Testis (tissue), 5 donors: ENCODE measurements at places on chromosomes 16 and 17.

DNA sequence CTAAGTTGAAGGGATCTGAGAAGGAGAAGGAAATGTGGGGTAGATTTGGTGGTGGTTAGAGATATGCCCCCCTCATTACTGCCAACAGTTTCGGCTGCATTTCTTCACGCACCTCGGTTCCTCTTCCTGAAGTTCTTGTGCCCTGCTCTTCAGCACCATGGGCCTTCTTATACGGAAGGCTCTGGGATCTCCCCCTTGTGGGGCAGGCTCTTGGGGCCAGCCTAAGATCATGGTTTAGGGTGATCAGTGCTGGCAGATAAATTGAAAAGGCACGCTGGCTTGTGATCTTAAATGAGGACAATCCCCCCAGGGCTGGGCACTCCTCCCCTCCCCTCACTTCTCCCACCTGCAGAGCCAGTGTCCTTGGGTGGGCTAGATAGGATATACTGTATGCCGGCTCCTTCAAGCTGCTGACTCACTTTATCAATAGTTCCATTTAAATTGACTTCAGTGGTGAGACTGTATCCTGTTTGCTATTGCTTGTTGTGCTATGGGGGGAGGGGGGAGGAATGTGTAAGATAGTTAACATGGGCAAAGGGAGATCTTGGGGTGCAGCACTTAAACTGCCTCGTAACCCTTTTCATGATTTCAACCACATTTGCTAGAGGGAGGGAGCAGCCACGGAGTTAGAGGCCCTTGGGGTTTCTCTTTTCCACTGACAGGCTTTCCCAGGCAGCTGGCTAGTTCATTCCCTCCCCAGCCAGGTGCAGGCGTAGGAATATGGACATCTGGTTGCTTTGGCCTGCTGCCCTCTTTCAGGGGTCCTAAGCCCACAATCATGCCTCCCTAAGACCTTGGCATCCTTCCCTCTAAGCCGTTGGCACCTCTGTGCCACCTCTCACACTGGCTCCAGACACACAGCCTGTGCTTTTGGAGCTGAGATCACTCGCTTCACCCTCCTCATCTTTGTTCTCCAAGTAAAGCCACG lies 28.3 kb downstream of the STH start:
- DNase-seq, result no peak

DNA sequence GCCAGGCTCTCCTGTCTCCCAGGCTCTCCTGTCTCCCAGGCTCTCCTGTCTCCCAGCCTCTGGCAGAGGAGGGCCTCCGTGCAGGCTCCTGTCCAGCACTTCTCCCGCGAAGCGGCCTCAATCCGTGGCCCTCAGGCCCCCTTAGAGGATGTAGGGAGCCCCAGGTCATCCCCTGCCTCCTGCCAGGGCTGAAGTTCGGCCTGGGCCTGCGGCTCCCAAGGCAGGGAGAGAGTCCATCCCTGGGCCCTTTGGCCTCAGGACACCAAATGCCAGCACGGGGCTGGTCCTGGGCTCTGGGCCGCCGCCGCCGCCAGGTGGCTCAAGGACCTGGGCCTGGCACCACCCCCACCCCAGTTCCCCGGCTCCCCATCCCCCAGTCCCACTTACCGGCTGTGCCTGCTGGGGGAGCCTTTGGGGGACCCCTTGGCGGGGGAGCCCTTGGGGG lies 370 bp downstream of the EVPL start:
- no peak for DNase-seq

DNA sequence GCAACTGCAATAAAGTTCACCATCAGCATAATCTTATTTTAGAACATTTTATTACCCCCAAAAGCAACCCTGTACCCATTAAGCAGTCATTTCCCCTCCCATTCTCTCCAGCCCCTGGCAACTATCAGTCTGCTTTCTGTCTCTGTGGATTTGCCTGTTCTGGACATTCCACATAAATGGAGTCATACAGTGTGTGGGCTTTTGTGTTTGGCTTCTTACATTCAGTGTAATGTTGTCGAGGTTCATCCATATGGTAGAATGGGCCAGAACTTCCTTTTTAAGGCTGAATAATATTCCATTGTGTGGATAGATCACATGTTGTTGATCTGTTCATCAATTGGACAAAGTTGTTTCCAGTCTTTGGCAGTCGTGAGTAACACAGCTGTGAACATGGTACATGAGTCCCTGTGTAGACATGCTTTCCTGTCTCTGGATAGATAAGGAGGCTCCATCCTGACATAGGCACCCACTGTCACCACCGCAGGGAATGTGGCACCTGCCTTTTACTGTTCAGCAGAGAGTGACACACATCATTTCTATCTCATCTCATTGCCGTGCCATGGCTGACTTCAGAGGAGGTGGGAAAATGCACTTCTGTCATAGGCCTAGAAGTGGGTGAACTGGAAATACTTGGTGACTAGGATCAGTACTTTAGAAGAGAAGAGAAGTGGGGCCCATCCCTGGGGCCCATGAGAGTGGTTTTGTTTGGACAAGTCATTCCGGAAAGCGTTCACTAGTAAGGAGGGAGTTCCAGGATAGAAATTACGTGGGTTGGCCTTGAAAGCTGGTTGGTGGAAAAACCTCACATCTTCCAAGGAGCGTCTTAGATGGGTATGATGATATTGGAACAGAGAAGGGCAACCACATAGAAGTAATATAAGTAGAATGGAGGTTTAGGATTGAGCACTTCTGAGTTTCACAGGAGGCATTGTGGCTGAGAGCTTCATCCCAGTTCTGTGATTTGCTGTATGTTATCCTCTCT lies 25.8 kb downstream of the EPN2 start:
- DNase-seq, result no peak

GRCh38 chr16:30519120-30520049 lies 7.0 kb downstream of the ZNF768 start:
- DNase-seq, result no peak

GRCh38 chr16:12674071-12674470 lies 129.6 kb downstream of the CPPED1 start:
- no peak for DNase-seq

GRCh38 chr17:75881678-75882454 lies 3.5 kb upstream of the TRIM47 start:
- no peak for DNase-seq

DNA sequence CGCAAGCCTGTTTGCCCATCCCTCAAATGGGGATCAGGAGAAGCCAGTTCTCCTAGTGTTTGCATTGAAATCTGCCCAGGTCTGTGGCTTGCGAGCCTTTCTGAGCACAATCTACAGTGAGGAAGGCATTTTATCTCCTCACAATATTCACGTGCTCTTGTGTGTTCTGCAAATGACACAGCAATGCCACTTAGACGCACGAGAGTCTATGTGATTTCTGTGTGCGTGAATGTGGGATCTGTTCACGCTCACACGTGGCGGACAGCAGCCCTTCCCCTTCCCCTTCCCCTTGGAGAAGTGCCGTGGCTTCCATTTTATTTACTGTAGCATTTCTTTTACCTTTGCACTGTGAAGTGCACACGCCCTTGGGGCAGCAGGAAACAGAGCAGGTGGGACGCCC lies 17.7 kb upstream of the CBFA2T3 start:
- DNase-seq, result no peak

GRCh38 chr17:31875081-31875480 lies 16.0 kb upstream of the COPRS start:
- no peak for DNase-seq

DNA sequence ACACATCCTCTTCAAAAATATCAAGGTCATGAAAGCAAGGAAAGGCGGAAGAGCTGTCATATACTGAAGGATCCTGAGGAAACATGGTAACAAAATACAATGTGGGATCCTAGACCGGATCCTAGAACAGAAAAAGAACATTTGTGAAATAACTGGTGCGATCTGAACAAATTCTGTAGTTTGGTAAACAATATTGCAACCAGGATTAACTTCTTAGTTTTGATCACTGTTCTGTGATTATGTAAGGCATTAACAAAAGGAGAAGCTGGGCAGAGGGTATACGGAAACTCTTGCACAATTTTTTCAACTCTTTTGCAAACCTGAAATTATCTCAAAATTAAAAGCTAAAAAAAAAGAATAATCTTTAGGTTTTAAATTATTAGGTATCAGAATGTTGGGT lies 109.7 kb downstream of the TRIM37 start:
- DNase-seq, result no peak

DNA sequence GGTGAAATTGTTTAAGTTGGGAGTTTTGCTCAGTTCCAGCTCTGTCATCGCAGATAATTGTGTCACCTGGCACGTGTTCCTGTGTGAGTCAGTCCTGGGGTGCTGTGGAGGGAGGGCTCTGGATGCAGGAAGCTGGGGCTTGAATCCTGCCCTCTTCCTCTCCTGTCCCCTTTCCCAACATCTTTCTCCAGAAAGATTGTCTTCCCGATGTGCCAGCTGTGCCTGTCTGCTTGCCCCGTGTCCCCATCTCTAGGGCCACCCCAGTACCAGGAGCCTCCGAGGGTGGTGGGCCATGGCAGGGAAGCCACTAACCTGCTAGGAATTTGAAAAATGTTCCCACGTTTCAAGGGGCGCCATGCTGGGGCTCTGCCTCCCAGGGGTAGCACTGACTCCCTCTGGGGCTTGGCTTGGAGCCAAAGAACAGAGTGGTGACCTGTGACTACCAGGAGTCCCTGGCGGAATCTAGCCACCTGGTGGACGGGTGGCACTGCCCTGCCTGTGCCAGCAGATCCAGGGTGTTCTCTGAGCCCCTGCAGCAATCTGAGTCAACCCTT lies 198.1 kb downstream of the ENGASE start:
- no peak for DNase-seq

DNA sequence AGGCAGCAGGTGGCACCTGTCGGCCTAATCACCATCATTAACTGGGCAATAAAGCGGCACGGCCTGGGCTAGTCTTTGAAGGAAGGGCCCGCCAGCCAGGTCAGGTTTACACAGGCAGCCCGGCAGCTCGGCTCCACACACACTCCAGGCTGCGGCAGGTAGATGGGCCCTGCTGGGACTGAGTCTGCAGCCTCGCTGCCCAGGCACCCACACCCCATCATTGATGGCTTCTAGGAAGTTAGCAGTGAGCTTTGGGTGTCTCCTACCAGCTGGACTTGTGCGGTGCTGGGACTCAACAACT lies 6.8 kb upstream of the FOXN1 start:
- DNase-seq, result no peak

DNA sequence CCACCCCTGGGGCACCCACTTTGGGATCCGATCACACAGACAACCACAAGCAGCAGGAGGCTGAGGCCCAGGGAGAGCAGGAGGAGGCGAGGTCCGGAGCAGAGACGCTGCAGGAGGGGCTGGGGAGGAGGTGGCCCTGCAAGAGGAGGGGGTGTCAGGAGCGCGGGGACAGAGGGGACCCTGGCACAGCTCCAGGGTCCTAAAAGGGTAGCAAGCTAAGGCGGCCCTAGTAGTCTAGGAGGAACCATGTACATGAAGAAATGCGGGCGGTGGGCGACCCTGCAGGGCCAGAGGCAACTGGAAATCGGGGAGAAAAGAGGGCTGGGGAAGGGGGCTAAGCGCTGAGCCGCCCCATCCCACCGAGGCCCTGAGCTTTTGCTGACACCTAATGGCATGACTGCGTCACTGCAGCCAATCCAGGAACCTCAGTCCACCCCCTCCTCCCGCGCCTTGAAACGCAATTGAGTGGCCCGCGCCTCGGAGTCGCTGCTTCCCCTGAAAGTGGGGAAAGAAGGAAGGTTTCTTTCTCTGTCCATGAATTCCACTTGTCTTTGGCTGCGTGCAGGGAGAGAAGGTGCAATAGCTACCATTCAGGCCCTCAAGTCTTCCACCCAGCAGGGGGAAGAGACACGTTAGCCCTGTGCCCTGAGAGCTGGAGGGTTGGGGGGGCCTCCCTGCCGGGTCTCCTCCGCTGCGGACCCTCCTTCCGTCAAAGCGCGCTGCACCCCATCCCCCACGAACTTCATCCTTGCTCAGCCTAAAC lies 1.8 kb downstream of the ASGR1 start:
- peak; percentile 83 for DNase-seq

- DNase-seq, result no peak
These were observed 258.1 kb upstream of the SALL1 start for GRCh38 chr16:51409001-51409675.

- no peak for DNase-seq
These were observed 3.7 kb downstream of the ZNF597 start for GRCh38 chr16:3439637-3440036.

DNA sequence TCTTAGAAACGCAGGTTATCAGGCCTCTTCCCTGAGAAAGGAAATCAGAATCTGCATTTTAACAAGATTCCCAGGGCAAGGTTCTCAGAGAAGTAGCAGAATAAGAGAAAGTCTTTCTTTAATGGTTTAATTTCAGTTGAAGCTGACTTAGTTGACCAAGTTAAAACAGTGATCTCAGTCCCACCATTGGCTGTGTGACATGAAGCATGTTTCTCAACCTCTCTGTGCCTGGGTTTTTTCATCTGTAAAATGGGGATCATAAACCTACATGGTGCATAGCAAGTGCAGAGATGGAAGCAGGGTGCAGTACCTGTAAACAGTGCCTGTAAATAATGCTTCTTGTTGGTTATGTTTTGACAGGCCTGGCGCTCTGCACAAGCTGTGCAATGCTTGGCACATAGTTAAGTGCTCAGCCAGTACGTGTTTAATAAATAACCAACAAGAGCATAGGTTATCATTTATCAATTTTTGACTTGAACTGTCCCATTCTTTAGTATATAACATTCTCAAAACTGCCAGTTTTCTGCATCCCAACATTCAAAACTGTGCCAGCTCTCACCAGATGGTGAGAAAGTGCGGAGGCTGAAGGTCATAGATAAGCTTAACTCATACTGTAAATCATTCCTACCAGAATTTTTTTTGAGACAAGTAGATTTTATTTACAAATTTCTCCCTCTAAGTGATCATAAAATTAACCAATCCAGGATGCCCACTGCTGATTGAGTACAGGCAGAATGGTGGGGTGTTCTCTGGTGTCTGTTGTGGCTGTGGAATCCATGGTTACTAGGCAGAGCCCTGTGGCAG lies 6.9 kb downstream of the C17orf67 start:
- no peak for DNase-seq

DNA sequence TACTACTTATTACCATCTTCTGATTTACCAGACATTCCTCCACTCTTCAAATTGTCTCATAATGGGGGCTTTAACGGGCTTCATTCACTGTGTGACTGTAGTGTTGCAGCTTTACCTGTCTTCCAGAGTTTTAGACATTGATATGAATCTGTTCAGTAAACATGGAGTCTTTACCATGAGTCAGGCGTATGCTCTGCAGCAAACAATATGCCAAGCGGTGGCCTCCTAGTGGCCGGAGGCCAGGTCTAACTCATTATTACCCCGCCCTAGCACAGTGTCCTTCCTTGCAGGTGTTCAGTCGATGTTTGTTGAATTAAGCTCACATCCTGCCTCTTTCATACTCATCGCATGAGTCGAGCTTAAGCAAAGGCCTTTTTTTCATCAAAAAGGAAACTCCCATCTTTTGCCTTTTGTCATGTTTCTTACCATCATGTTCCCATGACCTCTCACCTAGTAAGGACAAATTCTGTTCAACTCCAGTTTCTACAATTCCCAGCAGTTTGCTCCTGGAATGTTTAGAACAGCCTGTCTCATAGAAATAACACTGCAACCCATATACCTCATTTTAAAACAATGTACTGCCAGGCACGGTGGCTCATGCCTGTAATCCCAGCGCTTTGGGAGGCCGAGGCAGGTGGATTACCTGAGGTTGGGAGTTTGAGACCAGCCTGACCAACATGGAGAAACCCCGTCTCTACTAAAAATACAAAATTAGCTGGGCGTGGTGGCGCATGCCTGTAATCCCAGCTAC lies 39.4 kb downstream of the TUBD1 start:
- DNase-seq, result no peak
